ENCODE measurements at places on chromosomes 6 and 20.
A peak's percentile ranks its signal among the peaks of the same experiment; 100 is the strongest.

DNA sequence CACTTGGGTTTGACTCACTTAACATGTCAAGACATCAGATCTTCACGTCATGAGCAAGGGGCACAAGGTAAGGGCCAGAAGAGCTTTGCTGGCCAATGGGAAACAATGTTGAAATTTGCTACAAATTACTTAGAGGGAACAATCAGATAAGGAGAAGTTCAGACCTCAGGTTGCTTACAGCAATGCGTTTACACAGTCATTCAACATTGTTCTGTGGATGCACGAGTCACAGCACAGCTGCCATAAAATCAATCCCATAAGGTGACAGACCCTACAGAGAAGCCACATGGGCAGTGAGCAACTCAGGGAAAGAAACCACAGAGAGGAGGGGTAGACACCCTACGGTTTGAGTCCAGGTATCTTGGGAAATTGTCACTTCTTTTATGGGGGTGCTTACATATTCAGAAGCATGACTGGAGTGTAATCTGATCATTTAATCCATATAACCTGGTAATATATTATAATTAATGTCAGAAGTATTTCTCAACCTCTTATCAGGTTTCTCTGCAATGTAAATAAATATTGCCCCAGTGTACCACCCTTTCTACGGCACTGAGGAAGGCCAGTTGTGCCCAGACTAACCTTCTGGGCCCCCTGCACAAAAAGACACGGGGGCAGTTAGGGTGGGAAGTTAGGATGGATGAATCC lies 2.3 kb upstream of the SLC22A2 start:
- no peak for DNase-seq

DNA sequence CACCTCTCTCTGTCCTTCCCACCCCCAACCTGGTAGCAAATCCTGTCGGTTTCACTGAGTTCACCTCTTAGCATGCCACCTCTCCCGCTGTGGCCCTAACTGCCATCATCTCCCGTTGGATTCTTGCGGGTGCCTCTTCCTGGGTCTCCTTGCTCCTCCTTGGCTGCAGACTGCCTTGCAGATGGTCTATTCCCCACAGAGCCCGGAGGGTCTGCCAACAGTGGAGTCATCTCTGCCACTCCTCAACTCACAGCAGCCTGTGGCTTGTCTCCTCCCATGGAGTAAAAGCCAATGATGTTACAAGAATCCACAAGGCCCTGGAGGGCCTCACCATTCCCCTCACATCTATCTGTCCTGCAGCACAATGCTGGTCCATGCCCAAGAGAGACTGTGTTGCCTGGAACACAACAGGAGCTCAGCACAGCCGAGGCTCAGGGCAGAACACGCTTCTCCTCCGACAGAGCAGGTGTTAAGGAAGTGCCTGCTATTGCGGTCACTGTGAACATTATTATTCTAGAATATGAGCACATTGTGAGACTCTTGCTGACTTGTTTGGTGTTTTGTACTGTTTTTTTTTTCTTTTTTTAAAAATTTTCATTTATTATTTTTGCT lies 241.8 kb upstream of the SULF2 start:
- DNase-seq: no peak

GRCh38 chr6:34005901-34006531 lies 139.9 kb downstream of the GRM4 start:
- DNase-seq: no peak

- peak; percentile 93 for DNase-seq
Observed at GRCh38 chr6:27864906-27865849, 47.0 kb downstream of the OR2B2 start.

DNA sequence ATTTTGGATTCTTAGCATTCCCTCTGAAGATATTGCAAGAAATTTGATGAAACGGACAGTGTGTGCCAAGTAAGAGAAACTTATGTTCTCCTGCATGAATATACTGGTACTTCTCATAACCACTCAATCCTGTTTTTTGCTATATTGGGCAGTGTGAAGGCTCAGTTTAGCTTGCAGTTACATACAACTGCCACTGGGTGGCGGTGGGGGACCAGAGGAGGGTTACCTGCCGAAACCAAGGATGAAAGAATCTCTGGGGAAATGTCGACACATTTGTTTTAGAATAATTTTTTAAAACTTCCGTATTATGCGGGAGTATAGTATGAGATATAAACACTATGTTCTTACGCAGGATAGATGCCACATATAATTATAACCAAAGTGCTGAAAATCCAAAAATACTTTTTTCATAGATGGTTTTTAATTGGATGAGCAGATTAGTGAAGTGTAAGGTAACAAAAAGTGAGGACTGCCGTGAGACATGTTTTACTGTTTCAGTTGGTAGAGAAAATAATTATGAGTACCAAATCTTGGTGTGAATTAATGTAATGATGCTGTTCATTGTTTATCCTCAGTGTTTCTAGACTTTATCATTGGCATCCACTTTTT lies 9.7 kb downstream of the TRMT11 start:
- DNase-seq: peak; percentile 62

GRCh38 chr20:17497821-17498580 lies 33.2 kb downstream of the BFSP1 start:
- no peak for DNase-seq

DNA sequence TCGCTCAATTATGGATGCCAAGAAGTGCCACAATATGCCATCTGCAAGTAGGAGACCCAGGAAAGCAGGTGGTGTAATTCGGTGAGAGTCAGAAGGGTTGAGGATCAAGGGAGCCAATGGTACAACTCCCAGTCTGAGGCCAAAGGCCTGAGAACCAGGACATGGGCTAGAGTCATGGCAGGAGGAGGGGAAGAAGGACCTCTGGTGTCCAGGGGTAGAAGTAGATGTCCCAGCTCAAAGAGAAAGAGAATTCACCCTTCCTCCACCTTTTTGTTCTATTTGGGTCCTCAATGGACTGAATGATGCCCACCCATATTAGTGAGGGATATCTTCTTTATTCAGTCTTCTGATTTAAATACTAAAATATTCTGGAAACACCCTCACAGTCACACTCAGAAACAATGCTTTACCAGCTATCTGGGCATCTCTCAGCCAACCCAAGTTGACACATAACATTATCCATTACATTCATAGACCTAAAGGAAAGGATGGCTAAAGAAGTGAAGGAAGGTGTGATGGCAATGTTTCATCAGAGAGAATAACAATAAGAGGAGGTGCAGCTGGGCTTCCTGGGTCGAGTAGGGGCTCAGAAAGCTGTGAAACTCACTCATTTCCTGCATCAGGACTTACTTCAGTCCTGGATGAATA lies 21.2 kb upstream of the HLA-DQA1 start:
- no peak for DNase-seq

DNA sequence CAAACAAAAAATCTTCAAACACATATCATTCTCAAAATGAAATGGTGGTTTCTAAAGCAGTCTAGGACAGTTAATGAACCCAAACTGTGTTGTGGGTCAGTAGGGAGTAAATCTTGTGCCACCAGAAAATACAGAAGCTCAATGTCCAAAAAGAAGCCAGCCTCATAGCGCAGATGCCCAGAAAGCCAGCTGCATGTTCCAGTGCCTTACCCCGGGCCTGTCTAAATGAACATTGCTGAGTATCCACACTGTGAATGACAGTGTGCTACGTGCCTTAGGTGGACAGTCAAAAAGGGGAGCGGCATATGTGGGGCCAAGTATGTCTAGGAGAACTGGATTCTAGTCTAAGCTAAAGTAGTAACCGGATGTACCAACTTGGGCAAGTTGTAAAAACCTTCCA lies 10.9 kb downstream of the FYN start:
- no peak for DNase-seq

DNA sequence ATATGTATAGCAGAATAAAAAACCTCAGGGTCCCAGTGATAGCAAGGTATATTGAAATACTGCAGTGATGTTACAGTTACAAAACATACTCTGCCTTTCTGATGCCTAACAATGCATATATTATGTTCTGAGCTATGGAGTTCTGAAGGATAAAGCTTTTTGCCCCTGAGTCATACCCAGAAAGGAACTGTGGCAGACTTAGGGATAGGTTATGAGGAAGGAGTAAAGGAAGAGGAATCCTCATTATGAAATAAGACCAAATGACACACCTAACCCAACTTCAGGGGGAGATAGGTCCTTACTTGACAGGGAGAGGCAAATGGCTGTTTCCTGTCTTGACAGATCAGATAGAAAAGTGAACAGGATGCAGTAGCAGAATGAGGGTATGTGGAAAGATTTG lies 940.6 kb upstream of the FLRT3 start:
- no peak for DNase-seq

Data from NCI-H2081 (cell line).